ENCODE measurements at places on chromosomes 7 and 10.

DNA sequence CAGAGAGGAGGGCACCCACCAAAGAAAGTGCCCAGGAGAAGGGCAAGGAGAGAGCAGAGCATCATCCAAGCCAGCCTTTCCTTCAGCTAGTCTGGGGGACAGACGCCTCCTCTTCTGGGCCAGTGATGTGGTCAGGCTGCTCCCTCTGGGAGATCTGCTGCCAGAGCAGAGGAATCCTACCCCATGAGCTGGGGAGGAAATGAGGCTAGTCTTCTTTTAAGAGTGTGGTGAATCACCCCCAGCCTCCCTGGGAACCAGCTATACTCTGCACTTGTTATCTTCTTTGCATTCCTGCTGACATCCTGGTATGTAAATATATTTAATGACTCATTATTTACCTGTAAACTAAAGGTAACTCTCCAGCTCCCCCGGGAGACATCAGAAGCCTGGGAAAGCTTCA is 41.6 kb upstream of the EPHB6 start:
- peak; percentile 39 for DNase-seq

DNA sequence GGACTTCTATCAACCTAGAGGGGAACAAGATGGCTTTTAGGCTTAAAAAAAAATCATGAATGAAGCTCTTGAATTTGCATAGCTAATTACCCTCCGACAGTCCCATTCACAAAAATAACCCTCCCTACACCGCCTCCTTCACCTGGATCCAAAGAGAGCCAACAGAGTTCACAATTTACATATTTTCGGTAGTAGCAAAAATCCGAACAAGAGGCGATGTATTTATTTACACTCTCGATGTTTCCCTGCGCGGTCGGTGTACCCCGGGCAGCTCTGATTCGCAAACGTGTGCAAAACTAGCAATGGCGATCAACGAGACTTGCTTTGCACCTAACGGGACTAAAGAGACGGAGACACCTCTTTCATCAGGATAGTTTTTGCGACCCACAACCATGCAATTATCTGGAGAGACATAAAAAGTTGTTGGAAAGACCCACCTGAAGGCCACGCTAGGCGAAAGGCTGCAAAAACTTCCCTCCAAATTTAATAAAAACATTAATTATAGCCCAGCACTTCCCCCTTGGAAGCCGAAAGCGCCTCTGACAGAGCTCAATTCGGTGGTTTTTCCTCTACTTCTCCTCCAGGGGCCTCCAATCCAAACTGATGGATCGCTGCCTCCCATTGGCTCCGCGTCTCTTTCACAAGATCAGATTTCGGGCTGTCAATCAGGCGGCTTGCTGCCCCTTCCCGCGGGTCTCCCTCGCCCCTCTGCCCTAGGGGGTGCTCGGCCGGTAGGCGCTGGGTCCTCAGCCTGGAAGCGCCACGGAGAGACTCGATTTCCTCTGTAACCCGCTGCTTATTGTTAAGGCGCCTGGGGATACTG is at the start of gene ETV1:
Gene ETV1 (minus strand): TSS at position 541 of the 823 bp plus-strand sequence. CDS start 614 bp downstream, outside the sequence.
- DNase-seq, result no peak

GRCh38 chr7:38824948-38825347 is 84.0 kb downstream of the VPS41 start:
- no peak for DNase-seq

GRCh38 chr7:43639858-43640491 is 57.1 kb downstream of the STK17A start:
- DNase-seq, result no peak

GRCh38 chr10:69287181-69287580 is 8.9 kb downstream of the HK1 start:
- DNase-seq, result no peak

DNA sequence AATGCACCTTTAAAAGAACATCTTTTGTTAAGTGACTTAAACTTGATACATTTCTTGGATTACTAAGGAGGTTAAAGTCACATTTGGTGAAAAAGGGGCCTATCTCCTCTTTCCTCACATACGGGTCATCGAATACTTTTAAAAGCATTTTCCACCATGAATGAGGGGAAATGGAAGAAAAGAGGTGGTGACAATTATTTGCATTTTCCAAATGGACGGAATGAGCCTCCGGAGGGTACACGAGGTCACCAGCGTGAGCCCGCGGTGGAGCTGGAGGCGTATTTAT is 1.0 kb upstream of the BMPR1A start:
- no peak for DNase-seq

DNA sequence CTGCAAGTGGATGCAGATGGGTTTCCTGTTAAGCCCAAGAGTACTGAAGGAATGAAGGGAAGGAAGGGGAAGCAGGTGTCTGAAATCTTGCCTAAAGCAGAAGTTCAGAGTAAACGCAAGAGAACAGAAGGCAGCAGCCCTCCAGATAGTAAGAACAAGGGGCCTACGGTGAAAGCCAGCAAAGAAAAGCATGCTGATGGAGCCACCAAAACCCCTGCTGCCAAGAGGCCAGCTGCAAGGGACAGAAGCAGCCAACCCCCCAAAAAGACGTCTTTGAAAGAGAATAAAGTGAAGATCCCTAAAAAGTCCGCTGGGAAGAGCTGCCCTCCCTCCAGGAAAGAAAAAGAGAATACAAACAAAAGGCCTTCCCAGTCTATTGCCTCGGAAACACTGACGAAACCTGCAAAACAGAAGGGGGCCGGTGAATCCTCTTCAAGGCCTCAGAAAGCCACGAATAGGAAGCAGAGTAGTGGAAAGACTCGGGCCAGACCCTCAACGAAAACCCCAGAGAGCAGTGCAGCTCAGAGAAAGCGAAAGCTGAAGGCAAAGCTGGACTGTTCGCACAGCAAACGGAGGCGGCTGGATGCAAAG is 152.5 kb downstream of the LCOR start:
- no peak for DNase-seq

- no peak for DNase-seq
These were observed 151.3 kb downstream of the CAMK1D start for GRCh38 chr10:12500381-12501303.

DNA sequence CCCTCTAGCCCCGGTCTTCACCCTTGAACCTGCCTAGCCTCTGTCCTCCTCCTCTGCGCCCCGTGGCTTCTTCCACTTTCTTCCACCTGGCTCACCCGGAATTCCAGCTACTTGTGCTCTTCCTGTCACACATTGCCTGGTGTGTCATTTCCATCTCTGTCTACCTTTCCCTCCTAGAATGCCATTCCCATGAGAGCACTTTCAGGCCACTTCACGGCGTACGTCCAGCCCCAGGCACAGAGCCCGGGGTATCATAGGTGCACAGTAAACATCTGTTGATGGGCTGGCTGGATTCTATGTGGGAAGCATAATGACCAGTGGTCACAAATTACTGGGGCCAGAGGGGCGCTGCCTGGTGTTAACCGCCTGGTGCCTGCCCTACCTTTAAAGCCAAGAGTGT is 161.3 kb downstream of the CUX1 start:
- DNase-seq, result no peak

GRCh38 chr10:92880233-92880861 is 32.0 kb downstream of the EXOC6 start:
- DNase-seq, result peak; percentile 12

DNA sequence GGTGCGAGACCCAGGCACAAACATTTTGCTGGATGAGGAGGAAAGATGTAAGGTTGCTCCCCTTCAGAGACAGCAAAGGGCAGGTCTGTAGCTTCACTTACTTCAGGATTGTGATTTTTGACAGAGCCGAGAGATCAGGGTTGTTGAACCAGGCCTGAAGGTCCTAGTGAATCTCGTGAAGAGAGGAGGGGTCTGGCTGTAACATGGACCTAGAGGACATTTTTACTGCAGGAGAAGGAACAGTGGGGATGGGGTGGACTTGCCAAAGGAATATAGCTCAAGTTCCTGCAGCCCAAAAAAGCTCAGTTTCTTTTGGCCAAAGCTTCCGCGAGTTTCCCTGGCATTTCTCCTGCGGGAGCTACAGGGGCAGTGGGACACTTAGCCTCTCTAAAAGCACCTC is 976 bp upstream of the EGFR start:
- DNase-seq, result no peak

DNA sequence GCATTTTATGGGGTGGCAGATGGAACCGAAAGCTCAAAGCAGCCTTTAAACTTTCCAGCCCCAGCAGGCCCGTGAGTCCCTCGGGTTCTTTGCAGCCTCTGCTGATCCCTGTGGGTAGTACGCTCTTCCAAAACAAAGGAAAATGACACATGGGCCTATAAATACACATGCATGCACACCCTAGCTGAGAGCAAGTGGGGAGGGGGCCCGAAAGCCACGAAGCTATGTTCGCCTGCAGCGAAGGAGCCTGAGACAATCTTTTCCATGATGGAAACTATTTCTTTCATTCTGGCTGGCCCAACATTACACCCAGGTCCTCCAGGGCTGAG is 32.2 kb downstream of the CALML5 start:
- DNase-seq, result no peak

- no peak for DNase-seq
These were observed 43.5 kb upstream of the ZRANB1 start for GRCh38 chr10:124898471-124898870.

DNA sequence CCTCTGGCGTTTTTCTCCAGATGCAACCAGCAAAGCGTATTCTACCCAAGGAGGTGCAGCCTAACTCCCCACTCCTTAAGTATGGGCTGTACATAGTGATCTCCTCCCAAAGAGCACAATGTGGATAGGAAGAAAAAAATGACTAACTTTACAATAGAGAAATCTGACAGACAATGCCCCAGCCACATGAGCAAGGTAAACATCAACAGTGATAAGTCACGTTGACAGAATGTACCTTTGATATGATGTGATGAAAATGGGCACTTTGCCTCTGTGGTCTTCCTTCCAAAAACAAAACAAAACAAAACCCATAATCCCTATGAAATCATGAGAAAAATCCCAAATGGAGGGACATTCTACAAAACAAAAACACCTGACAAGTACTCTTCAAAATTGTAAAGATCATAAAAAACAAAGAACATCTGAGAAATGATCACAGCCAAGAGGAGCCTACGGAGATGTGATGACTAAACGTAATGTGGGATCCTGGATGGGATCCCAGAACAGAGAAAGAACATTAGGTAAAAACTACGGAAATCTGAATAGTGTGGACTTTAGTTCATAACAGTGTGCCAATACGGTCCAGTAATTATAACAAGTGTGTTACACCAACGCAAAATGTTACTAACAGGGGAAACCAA is 50.6 kb downstream of the ABLIM1 start:
- no peak for DNase-seq

- DNase-seq, result no peak
These were observed 76.0 kb upstream of the CTTNBP2 start for GRCh38 chr7:117949232-117949631.

DNA sequence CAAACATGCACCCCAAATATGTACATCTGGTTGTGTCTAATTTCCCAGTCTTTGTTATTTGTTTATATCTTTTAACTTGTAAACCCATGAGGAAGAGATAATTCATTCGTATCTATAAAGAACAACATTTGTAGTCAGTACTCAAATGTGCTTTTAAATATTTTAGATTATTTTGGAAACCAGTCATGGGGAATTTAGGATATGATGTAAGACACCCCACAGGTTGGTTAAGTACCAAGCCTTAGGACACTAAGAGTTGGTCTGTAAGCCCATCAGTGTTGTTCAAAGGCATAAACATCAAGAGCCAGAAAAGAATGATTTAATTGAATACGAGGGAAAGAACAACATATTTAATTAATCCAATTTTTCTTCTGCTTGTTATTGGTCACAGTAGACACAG is 421.1 kb upstream of the SEMA3C start:
- DNase-seq, result no peak

DNA sequence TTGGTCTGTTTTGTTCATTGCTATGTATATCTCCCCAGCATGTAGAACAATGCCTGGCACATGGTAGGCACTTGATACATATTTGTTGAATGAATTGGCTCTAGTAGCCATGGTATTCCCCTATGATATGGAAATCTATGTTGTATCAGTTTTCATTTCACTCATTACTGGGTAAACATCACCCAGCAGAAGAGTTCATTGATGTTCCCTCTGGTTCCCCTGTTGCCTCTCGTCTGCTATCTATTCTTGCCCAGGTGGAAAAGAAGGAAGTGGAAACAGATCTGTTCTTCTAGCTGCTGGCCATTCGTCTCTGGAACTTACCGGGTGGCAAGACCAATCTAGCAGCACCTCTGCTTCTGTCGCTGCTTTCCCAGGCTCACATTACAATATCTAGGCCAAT is 71.5 kb downstream of the LRRC4 start:
- no peak for DNase-seq

- no peak for DNase-seq
These were observed 22.2 kb downstream of the AZGP1 start for GRCh38 chr7:99953649-99954048.

DNA sequence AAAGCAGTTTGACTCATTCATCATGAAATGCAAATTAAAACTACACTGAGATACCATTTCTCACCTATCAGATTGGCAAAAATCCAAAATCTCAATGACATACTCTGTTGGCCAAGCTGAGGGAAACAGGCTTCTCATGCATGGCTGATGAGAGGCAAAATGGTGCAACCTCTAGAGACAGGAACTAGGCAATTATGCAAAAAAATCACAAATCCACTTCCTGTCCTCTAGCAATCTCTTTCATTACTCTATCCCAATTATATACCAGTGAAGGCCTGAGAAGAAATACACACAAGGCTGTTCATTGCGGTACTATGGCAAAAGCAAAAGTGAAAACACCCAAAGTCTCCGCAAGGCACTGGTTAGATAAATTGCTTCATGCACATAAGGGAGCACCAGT is 25.9 kb upstream of the PTPRN2 start:
- DNase-seq, result no peak

DNA sequence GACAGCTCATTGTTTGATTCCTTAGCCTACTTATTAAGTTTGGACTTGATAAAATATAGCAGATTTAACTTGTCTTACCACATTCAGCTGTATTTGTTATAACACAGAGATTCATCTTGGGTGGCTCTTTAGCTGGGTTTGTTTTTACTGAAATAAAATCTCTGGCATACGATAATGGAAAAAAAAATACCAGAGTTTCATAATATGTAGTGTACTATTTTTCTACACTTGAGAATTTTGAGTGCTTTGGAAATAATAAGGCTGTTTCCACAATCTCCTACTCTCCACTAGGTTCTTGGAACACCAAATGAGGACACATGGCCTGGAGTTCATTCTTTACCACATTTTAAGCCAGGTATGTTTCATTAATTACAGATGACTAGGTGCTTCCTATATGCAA is 218.6 kb upstream of the FZD1 start:
- DNase-seq, result no peak

DNA sequence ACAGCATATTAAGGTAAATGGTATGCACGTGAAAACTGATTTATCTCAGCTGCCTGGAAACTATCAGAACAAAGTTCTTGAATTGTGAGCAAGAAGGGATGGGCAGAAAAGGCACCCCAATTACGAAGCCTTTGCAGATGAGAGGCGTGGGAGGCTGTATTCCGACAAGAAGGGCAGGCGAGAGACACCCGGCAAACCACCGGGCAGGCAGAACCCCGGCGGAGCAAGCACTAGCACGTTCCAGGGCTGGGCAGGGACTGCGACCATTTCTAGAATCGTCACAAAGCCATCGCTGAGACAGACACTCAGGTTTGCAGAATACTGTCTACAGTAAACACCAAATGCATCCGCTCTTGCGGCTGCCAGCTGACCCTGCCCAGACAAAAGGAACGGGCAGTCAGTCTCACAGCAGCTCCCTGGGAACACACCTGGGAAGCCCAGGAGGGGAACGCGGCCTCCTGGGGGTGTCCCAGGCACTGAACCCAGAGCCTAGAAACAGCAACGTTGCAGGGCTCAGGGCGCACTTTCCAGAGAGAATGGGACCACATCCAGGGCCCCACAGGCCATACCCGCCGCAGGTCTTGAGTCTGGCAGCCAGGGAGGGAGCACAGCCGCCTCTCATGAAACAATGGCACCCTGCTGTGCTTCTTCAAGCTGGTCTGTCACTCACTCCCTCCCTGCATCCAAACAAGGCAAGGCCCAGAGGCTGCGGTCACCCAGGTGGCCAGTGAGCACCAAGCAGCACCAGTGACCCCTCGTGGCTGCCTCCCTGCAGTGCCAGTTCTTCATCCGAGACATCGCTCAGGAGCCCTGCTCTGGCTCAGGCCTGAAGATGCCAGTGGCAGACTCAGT is 261.9 kb downstream of the PTPRN2 start:
- no peak for DNase-seq

Measured in CD4-positive, alpha-beta T cell treated with Interleukin-4 for 1 hour (primary cell).